ENCODE measurements at places on chromosomes 2 and 18.
A peak's percentile ranks its signal among the peaks of the same experiment; 100 is the strongest.

- peak overlapping the region; percentile 19 for H3K27ac ChIP-seq
- H3K27me3 ChIP-seq, result no peaks in the 10 kb centered on the region
- DNase-seq, result no peak
- peaks cover 15% of the 10 kb centered on the region for H3K4me1 ChIP-seq
- no peaks in the 10 kb centered on the region for H3K36me3 ChIP-seq
- no peak overlapping the region for H3K4me3 ChIP-seq
These were observed 13.1 kb upstream of the GPR17 start for GRCh38 chr2:127632592-127633489.

- H3K4me1 ChIP-seq, result no peaks in the 10 kb centered on the region
- H3K4me3 ChIP-seq, result no peak overlapping the region
- no peaks in the 10 kb centered on the region for H3K27me3 ChIP-seq
These were observed 113.9 kb downstream of the INO80D start for GRCh38 chr2:205972113-205972512.

GRCh38 chr2:48728840-48729239, 26.7 kb downstream of the LHCGR start:
- no peaks in the 10 kb centered on the region for H3K36me3 ChIP-seq
- DNase-seq, result no peak
- no peaks in the 10 kb centered on the region for H3K4me1 ChIP-seq

GRCh38 chr2:13584020-13584419, 867.3 kb downstream of the TRIB2 start:
- H3K27ac ChIP-seq, result no peak overlapping the region
- no peak for DNase-seq
- H3K4me3 ChIP-seq, result no peak overlapping the region
- no peaks in the 10 kb centered on the region for H3K4me1 ChIP-seq
- H3K36me3 ChIP-seq, result no peaks in the 10 kb centered on the region

GRCh38 chr2:112705575-112705974, 15.2 kb upstream of the NT5DC4 start:
- H3K36me3 ChIP-seq, result no peaks in the 10 kb centered on the region
- H3K4me3 ChIP-seq, result no peak overlapping the region
- no peaks in the 10 kb centered on the region for H3K27me3 ChIP-seq
- no peak for DNase-seq

DNA sequence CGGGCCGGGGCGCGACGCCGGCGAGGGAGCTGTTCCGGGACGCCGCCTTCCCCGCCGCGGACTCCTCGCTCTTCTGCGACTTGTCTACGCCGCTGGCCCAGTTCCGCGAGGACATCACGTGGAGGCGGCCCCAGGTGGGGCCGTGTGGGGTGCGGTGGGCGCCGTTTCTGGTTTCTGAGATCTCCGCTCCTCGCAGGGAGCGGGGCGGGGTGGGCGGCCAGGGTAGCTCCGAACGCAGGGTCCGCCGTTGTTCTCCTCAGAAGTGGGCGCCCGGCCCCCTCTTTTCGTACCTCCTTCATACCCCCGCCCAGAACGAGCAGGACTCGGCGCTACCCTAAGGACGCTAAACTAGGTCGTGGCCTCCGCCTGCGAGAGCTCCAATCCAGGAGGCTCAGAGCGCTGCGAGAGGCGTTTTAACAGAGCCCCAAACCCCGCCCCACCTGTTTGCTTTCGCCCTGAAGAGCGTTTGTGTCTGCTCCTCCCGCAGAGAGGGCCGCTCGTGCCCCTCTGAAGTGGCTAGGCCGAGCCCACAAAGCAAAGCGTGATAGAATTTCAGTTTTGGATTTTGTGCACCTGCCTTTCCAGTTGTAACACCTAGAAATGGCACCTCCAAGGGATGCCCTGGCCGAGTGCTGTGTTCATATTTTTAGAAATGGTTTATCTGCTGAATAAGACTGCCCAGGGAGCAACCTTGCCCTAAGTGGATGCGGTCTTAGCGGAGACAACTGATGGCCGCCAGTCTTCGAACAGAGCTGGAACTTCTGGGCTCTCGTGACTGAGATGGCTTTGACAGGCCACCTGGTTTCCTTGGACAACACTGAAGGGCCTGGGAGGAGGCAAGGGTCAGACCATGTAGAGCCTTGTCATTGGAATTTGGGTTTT, 626 bp downstream of the CAPN10 start:
- peak overlapping the region; percentile 99 for H3K4me3 ChIP-seq
- DNase-seq, result no peak
- peaks cover 9% of the 10 kb centered on the region for H3K36me3 ChIP-seq
- H3K27ac ChIP-seq, result peak overlapping the region; percentile 94
- no peaks in the 10 kb centered on the region for H3K27me3 ChIP-seq

GRCh38 chr2:161388146-161388779, 27.8 kb upstream of the TBR1 start:
- no peak for DNase-seq
- H3K4me3 ChIP-seq, result no peak overlapping the region
- H3K4me1 ChIP-seq, result no peaks in the 10 kb centered on the region
- no peaks in the 10 kb centered on the region for H3K36me3 ChIP-seq

- no peaks in the 10 kb centered on the region for H3K36me3 ChIP-seq
- H3K27me3 ChIP-seq, result no peaks in the 10 kb centered on the region
- no peak overlapping the region for H3K27ac ChIP-seq
- DNase-seq, result no peak
- no peaks in the 10 kb centered on the region for H3K4me1 ChIP-seq
These were observed 107.8 kb upstream of the LTBP1 start for GRCh38 chr2:32838949-32839348.

GRCh38 chr18:76518123-76518859, 23.2 kb upstream of the ZNF516 start:
- H3K27ac ChIP-seq, result no peak overlapping the region
- peak overlapping the region; percentile 41 for H3K4me3 ChIP-seq
- no peaks in the 10 kb centered on the region for H3K4me1 ChIP-seq

DNA sequence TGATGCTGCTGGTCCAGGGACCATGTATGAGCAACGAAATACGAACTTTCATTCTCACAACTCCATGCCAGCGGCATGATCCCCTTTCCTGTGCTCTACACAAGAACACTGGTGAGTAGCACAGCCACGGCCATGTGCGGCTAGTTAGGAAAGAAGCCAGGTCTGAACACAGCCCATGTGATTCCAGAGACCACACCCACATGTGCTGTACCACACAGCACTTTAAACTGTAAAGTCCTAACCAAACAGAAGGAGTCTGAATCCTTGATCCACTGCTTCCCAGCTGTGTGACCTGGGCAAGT, 33.0 kb upstream of the ACAA2 start:
- H3K27ac ChIP-seq, result no peak overlapping the region
- no peak for DNase-seq
- no peak overlapping the region for H3K4me3 ChIP-seq
- no peaks in the 10 kb centered on the region for H3K4me1 ChIP-seq
- no peaks in the 10 kb centered on the region for H3K36me3 ChIP-seq

DNA sequence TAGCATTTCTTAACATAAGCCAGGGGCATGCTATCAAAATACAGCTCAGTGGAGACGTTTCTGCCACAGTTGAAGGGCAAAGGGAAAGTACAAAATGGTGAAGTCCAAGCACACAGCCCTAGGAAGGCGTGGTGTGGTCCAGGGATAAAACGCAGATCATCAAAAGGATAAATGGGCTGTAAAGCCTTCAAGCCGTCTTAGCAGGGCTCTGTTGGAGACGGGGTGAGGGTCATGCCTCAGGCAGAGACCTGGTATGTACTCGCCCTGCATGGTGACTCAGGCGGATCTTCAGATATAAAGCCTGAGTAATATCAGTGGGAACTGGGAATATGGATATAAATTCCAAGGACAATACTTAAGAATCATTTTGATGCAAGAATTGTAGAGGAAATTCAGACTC, 61.2 kb downstream of the NGEF start:
- DNase-seq, result no peak
- H3K36me3 ChIP-seq, result no peaks in the 10 kb centered on the region
- no peak overlapping the region for H3K4me3 ChIP-seq

GRCh38 chr18:49207361-49207760, 253.1 kb downstream of the DYM start:
- no peaks in the 10 kb centered on the region for H3K27me3 ChIP-seq
- no peak for DNase-seq
- H3K36me3 ChIP-seq, result no peaks in the 10 kb centered on the region
- H3K27ac ChIP-seq, result no peak overlapping the region

GRCh38 chr18:37383846-37384595, 181.6 kb downstream of the CELF4 start:
- H3K27ac ChIP-seq, result no peak overlapping the region
- no peaks in the 10 kb centered on the region for H3K4me1 ChIP-seq
- no peak for DNase-seq
- H3K27me3 ChIP-seq, result no peaks in the 10 kb centered on the region
- no peak overlapping the region for H3K4me3 ChIP-seq

GRCh38 chr2:201407265-201407664, 44.0 kb downstream of the TRAK2 start:
- H3K36me3 ChIP-seq, result no peaks in the 10 kb centered on the region
- H3K4me3 ChIP-seq, result peak overlapping the region; percentile 4
- no peaks in the 10 kb centered on the region for H3K27me3 ChIP-seq

DNA sequence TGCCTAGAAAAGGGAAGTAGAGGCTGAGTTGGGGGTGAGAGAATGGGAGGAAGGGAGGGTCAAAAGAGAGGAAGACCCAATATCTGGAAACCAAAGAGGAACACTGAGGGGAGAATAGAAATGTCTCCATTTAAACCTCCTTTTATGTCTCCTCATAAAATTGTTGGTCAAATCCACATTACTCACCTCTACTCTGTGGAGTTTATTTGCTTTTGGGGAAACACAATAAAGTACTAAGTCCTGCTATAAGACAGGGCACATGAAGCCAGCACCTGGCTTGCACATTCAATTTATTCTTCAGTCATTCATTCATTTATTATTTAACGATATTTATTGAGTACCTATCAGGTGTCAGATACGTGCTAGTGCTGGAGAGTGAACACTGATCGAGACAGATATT, 60.3 kb upstream of the NFE2L2 start:
- H3K4me1 ChIP-seq, result no peaks in the 10 kb centered on the region
- DNase-seq, result no peak
- H3K36me3 ChIP-seq, result no peaks in the 10 kb centered on the region
- no peaks in the 10 kb centered on the region for H3K27me3 ChIP-seq
- H3K4me3 ChIP-seq, result no peak overlapping the region

DNA sequence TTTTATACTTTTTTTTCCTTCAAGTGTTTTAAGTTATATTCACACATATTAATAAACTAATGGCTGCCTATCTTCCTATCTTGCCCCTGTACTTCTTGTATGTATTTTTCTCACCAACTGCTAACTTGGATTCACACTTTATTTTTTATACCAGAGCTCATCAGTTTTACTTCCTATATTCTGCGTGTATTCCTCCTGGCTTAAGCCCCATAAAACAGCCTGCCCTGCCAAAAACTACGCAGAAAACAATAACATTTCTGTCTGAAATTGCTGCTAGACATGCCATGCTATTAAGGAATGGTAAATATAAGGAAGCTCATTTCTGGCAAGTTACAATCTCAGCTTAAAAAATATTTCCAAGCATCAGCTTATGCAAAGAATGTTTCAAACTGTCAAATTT, 172.3 kb downstream of the UBE2E3 start:
- no peak overlapping the region for H3K27ac ChIP-seq
- H3K4me3 ChIP-seq, result no peak overlapping the region
- no peaks in the 10 kb centered on the region for H3K36me3 ChIP-seq
- no peak for DNase-seq

DNA sequence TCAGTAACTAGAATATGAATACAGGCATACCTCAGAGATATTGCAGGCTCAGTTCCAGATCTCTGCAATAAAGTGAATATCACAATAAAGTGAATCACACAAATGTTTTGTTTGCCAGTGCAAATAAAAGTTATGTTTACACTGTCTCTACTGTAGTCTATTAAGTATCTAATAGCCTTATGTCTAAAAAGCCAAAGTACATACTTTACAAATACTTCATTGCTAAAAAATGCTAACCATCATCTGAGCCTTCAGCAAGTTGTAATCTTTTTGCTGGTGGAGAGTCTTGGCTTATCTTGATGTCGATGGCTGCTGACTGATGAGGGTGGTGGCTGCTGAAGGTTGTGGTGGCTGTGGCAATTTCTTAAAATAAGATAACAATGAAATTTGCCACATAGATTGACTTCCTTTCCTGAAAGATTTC, 159.4 kb downstream of the MYO1B start:
- DNase-seq, result no peak
- H3K4me1 ChIP-seq, result peaks cover 7% of the 10 kb centered on the region
- no peak overlapping the region for H3K27ac ChIP-seq
- peaks cover 10% of the 10 kb centered on the region for H3K36me3 ChIP-seq
- no peaks in the 10 kb centered on the region for H3K27me3 ChIP-seq

GRCh38 chr2:68829749-68830148, 41.4 kb downstream of the BMP10 start:
- peak overlapping the region; percentile 95 for H3K27ac ChIP-seq
- no peak overlapping the region for H3K4me3 ChIP-seq
- H3K4me1 ChIP-seq, result peaks cover 45% of the 10 kb centered on the region
- DNase-seq, result no peak
- H3K36me3 ChIP-seq, result no peaks in the 10 kb centered on the region

GRCh38 chr18:58241877-58242276, 197.9 kb downstream of the NEDD4L start:
- H3K27me3 ChIP-seq, result no peaks in the 10 kb centered on the region
- H3K4me3 ChIP-seq, result no peak overlapping the region
- DNase-seq, result no peak
- H3K27ac ChIP-seq, result no peak overlapping the region

GRCh38 chr2:219523031-219523671, 8.9 kb downstream of the ASIC4 start:
- no peak overlapping the region for H3K27ac ChIP-seq
- peaks cover 4% of the 10 kb centered on the region for H3K4me1 ChIP-seq
- peak overlapping the region; percentile 63 for H3K4me3 ChIP-seq
- no peaks in the 10 kb centered on the region for H3K36me3 ChIP-seq
- no peaks in the 10 kb centered on the region for H3K27me3 ChIP-seq

DNA sequence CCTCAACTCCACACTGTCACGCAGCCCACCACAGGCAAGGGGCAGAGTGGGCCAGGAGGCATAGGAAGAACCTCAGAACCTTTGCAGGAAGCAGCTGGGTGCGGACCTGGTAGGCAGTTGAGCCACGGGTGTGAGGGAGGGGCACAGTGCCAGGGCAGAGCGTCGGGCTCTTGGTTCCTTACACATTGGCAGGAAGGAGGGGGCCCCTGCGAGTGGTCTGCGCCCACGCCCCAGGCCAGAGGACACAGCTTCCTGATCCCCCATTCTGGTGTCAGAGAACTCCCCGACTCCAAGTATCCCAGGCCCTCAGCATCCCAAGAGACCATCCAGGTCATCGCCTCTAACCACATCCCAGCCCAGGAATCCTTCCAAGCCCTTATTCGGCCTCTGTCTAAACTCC, 61.5 kb downstream of the TNS1 start:
- DNase-seq, result no peak
- peaks cover 35% of the 10 kb centered on the region for H3K36me3 ChIP-seq
- peak overlapping the region; percentile 98 for H3K27ac ChIP-seq

DNA sequence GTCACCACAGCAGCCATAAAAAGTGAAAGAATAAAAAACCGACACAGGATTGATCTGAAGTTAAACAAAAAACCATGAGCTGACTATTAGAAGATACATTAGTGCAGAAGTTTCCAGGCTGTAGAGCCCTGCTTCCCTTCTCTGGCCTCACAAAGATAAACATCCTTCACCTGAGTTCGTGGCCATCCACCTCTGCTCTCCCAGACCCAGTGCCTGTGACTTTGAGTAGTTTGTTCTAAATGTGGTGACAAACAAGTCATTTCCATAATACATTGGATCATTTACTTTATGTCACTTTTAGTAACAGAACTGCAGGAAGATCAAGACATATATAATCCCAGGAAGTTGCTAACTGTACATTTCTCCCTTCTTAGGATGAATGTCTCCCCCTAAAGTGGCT, 241.9 kb upstream of the MAP2 start:
- no peaks in the 10 kb centered on the region for H3K36me3 ChIP-seq
- no peak overlapping the region for H3K4me3 ChIP-seq
- no peaks in the 10 kb centered on the region for H3K4me1 ChIP-seq

- H3K27ac ChIP-seq, result no peak overlapping the region
- H3K36me3 ChIP-seq, result no peaks in the 10 kb centered on the region
- DNase-seq, result no peak
These were observed 214.4 kb upstream of the TMEM200C start for GRCh38 chr18:6109743-6110142.

Data from ascending aorta (tissue), 2 donors.